ENCODE measurements at places on chromosomes 1 and 21.

DNA sequence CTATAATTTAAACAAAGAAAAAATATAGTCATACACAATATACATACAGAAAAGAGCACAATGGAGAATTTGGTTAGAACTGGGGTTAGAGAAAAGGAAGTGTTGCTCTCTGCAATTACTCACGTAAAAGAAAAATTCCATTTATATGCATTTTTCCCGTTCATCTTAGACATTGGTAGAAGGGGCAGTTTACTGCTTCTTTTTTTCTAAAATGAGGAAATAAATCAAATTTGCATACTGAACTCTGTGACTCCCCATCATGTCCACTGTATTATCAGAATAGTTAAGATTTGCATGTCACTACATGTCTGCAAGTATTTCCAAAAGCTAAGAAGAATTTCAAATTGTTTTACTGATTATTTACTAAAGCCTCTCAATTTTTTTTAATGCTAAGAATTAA lies 44.1 kb upstream of the C1orf105 start:
- no peak for DNase-seq

DNA sequence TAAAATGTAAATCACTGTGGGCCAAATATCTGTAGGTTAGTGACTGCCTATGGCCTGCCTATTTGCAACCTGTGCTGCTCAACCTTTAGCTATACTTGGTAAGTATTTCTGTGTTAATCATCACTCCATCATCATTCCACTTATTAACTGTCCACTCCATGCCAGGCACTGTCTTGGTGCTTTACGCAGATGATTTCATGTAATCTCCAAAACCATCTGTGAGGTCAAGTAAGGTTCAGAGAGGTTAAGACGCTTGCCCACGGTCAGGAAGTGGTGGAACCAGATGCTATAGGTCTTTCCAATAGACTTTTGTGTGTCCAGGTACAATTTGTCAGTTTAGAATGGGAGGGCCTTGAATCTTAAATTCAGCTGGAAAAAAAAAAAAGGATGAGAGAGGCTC lies 10.8 kb upstream of the PHACTR4 start:
- DNase-seq, result no peak

DNA sequence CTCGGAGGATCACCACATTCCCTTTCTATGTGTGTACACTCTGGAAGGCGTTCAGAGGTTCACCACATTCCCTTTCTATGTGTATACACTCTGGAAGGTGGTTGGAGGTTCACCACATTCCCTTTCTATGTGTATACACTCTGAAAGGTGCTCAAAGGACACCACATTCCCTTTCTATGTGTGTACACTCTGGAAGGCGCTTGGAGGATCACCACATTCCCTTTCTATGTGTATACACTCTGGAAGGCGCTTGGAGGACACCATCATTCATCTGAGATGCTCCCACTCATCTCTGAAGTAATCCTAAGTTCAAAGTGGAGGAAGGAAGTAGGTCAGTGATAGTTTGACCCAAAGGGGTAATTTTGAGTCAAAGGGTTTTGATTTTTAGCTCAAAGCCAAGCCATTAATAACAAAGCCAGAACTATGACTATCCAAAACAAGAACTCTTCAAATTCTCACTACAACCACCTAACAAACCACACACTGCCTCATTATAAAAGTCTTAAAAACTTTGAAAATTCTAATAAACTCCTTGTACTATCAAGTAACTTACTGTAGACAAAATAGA lies 32.9 kb downstream of the NRIP1 start:
- DNase-seq, result no peak

DNA sequence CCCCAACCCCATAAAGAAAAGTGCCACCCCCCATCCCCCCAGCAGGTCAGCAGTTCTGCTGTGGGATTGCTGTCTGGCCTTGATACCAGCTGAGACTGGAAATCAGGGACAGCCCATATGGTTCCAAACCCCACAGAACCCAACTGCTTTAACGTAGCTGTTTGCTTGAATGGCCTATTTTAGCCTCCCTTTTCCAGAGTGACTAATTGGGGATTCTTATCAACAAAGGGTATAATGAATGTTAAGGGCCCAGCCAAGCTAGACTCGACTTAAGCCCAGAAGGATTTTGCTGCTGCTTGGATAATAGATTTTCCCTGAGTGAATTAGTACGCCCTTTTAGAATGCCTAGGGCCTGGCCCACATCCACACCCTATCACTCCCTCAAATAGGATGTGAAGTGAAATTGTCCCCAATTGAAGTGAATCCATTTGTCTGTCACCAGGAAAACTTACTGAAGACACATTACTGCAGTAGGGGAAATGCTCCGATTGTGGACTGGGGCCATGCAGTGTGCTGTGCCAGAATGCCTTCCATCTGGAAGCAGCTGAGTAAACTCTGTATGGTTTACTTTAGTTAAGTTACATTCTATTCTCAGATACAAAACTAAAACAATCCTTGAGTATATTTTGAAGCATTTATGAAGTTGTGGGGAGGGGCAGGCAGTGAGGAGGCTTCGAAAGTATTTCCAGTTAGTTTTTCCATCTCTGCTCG lies 156.9 kb downstream of the DHRS3 start:
- DNase-seq, result no peak

DNA sequence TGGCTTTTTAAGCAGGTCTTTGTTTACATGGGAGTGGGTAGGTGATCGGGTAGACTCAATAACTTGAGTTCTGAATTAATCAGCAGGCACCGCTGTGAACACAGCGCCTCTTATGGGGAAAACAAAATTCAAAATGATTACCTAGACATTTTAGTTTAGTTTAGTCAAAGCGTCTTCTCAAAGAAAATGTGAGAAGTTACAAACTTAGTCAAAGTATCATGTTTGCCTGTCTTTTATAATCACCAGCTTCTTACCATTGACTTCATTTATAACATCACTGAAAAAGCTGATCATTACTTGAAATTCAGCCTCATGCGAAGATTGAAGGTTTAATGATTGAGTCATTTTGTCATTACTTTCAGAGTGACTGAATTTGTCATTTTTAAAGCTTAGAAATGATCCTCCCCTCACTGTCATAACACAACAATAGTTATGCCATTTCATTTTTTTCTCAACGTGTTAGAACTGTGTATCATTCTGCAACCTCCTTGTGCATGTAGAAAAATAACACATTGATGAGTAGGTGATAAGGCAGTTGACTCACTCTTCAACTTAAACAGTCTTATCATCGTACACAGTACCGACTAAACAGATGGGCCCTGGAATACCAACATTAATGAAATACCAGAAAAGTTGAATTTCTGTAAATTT lies 188.5 kb downstream of the NFIA start:
- DNase-seq, result no peak
